ENCODE measurements at places on chromosomes 1 and 21.

DNA sequence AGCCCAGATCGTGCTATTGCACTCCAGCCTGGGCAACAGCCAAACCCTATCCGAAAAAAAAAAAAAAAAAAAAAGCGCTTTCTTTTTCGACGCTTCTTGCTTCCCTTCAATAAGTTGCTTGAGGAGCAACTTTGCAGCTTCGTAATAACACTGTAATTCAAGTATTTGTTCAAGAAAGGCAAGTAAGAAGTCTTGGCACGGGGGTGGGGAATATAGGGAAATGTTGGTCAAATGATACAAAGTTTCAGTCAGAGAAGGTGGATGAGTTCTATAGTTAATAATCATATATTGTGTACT, 871 bp upstream of the PSMA5 start:
- no peaks in the 10 kb centered on the region for H3K36me3 ChIP-seq
- H3K27ac ChIP-seq: peak overlapping the region; percentile 91
- peak overlapping the region; percentile 77 for H3K4me3 ChIP-seq
- H3K27me3 ChIP-seq: no peaks in the 10 kb centered on the region

GRCh38 chr1:230110971-230111370, 43.9 kb downstream of the GALNT2 start:
- H3K4me3 ChIP-seq: no peak overlapping the region
- H3K36me3 ChIP-seq: peaks cover 7% of the 10 kb centered on the region
- DNase-seq: no peak
- H3K4me1 ChIP-seq: no peaks in the 10 kb centered on the region
- H3K27ac ChIP-seq: no peak overlapping the region

DNA sequence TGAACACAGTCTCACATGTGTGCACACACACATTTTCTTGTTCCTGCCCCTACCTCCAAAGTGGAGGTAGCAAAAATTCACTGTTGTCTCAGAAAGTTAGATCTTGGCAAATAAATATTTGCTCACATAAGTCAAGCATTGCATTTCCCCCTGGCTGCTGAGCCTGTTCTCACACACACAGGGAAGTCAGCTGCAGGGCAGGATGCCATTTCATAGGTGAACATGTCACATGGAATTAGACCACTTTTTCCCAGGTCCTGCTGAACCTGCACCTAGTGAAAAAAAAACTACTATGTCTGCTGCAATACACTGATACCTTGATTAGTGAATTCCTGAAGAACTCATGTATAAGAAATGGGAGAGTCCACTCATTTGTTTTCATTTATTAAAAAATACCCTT, 5.3 kb upstream of the CD55 start:
- H3K4me1 ChIP-seq: no peaks in the 10 kb centered on the region
- no peak for DNase-seq
- H3K36me3 ChIP-seq: no peaks in the 10 kb centered on the region

- H3K27me3 ChIP-seq: no peaks in the 10 kb centered on the region
- H3K27ac ChIP-seq: no peak overlapping the region
- no peaks in the 10 kb centered on the region for H3K36me3 ChIP-seq
- DNase-seq: no peak
- no peaks in the 10 kb centered on the region for H3K4me1 ChIP-seq
- no peak overlapping the region for H3K4me3 ChIP-seq
These were observed 14.9 kb downstream of the SNAP47 start for GRCh38 chr1:227749916-227750710.

DNA sequence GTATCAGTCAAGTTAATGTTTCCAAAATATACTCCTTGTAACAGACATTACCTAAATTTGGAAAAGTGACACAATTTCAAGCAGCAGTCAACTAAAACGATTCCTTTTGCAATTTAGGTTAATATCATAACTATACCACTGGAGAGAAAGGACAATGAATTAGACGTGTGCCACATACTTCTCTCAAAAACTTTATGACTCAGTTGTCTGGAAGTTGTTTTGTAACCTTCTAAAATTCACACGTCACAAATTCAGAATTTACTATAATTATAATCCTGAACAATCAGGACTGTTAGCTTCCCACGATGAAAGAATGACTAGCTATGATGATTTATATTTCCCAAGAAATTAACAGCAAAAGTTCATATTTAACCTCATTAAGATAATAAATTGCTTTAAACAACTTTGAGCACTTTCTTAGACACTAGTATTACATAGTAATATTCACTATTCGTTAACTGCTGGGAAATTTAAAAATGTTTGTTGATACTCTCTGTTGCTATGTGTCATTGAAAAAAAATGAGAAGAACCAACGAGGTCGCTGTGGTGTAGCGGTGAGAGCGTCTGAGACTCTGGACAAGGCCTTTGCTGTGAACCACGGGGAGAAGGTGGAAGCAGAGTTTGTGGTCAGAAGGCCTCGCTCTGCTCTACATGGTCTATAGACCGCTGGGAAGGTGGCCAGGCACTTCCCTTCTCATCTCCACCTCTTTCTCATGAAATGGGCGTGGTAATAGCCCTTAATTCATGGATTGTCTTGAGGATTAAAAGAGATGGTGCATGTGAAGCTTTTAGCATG, 27.9 kb upstream of the BATF3 start:
- no peak overlapping the region for H3K4me3 ChIP-seq
- H3K27me3 ChIP-seq: no peaks in the 10 kb centered on the region
- H3K4me1 ChIP-seq: no peaks in the 10 kb centered on the region
- no peak for DNase-seq
- no peaks in the 10 kb centered on the region for H3K36me3 ChIP-seq
- no peak overlapping the region for H3K27ac ChIP-seq

DNA sequence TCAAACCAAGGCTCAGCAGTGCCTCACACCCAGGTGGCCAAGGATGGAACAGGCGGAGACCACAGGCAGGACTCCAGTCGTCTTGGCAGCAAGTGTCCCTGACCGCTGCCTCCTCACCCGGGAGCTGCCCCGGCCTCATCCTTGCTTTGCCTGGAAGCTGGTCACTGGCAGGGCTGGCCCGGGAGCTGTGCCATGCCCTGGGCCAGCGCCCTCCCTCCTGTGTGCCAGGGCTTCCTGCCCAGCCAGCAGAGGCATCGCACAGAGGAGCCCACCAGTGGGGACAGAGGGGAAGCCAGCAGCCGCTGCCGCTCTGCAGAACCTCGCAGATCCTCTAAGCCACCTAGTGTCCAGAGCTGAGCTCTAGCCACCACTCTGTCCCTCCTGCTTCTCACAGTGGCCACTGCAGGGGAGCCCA, 7.8 kb downstream of the CASZ1 start:
- H3K27me3 ChIP-seq: peaks cover 13% of the 10 kb centered on the region
- no peaks in the 10 kb centered on the region for H3K4me1 ChIP-seq
- no peak for DNase-seq

DNA sequence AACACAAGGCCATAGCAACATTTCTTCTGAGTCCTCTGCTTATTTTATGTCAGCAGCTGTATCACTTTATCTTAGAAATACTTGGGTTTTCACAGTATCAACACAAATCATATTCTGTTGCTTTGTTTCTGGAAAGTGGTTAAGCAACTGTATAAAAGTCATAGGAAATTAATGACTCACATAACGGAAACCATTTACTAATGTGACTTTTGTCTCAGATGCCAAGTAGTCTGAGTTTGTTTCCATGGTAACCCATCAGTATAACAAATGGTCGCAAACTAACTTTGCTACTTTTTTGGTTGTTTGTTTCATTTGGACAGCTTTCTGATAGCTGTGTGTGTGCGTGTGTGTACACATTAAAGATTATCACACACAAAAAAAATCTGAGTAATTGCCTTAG, 31.1 kb downstream of the EEIG2 start:
- peak; percentile 46 for DNase-seq
- no peaks in the 10 kb centered on the region for H3K36me3 ChIP-seq
- no peak overlapping the region for H3K4me3 ChIP-seq
- no peaks in the 10 kb centered on the region for H3K27me3 ChIP-seq
- H3K4me1 ChIP-seq: peaks cover 22% of the 10 kb centered on the region

GRCh38 chr1:199804526-199804925, 223.0 kb upstream of the NR5A2 start:
- no peak overlapping the region for H3K4me3 ChIP-seq
- no peak for DNase-seq
- no peaks in the 10 kb centered on the region for H3K27me3 ChIP-seq
- H3K27ac ChIP-seq: no peak overlapping the region

- no peak for DNase-seq
- H3K27me3 ChIP-seq: no peaks in the 10 kb centered on the region
- H3K4me3 ChIP-seq: no peak overlapping the region
- no peak overlapping the region for H3K27ac ChIP-seq
- H3K4me1 ChIP-seq: no peaks in the 10 kb centered on the region
These were observed 89.0 kb upstream of the CD34 start for GRCh38 chr1:207999972-208000371.

DNA sequence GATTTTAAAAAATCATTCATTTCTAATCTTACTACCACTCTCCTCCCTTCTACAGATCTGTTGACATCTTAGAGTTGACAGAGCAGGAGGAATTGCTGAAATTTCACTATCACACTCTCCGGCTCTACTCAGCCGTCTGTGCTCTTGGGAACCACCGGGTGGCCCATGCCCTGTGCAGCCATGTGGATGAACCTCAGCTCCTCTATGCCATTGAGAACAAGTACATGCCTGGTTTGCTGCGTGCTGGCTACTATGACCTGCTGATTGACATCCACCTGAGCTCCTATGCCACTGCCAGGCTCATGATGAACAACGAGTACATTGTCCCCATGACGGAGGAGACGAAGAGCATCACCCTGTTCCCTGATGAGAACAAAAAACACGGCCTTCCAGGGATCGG, 276.7 kb downstream of the ZP4 start:
- no peak for DNase-seq
- no peak overlapping the region for H3K4me3 ChIP-seq
- H3K27me3 ChIP-seq: no peaks in the 10 kb centered on the region
- H3K4me1 ChIP-seq: no peaks in the 10 kb centered on the region
- H3K27ac ChIP-seq: no peak overlapping the region

GRCh38 chr1:70061231-70061630, 144.1 kb downstream of the LRRC40 start:
- H3K27me3 ChIP-seq: no peaks in the 10 kb centered on the region
- no peaks in the 10 kb centered on the region for H3K36me3 ChIP-seq
- DNase-seq: no peak
- no peaks in the 10 kb centered on the region for H3K4me1 ChIP-seq

GRCh38 chr1:209232197-209232596, 351.3 kb upstream of the CAMK1G start:
- no peaks in the 10 kb centered on the region for H3K4me1 ChIP-seq
- DNase-seq: no peak
- peaks cover 3% of the 10 kb centered on the region for H3K27me3 ChIP-seq

- H3K27me3 ChIP-seq: peaks cover 20% of the 10 kb centered on the region
- no peak overlapping the region for H3K27ac ChIP-seq
- H3K4me3 ChIP-seq: no peak overlapping the region
- no peaks in the 10 kb centered on the region for H3K36me3 ChIP-seq
- peaks cover 25% of the 10 kb centered on the region for H3K4me1 ChIP-seq
- DNase-seq: no peak
These were observed 3.1 kb downstream of the CNIH3 start for GRCh38 chr1:224619209-224619608.

- DNase-seq: no peak
- no peak overlapping the region for H3K27ac ChIP-seq
These were observed 41.4 kb upstream of the GOLT1A start for GRCh38 chr1:204255225-204255624.

DNA sequence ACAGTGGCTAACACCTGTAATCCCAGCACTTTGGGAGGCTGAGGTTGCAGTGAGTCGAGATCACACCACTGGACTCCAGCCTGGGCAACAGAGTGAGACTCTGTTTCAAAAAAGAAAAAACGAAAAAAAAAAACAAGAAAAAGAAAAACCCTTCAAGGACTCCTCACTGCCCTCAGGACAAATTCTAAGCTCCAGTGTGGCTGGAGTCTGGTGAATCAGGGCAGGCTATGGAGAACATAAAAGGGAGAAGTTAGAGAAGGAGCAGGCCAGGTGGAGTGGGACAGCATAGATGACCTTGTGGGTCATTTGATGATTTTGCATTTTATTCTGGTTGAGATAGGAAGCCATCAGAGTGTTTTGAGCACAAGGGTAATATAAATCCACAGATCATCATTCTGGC, 12.5 kb upstream of the UAP1 start:
- no peak for DNase-seq
- H3K4me3 ChIP-seq: no peak overlapping the region
- no peak overlapping the region for H3K27ac ChIP-seq
- no peaks in the 10 kb centered on the region for H3K27me3 ChIP-seq
- H3K36me3 ChIP-seq: no peaks in the 10 kb centered on the region
